Muscle of arm (tissue), 14 donors: ENCODE measurements at places on chromosomes 4 and X. TPM values are rescaled to one million over a fixed set of nuclear protein-coding genes. Genes with fewer than 3 reads are reported as not detected.

The TMPRSS11D gene
- polyA plus RNA-seq, result 0.35 TPM

The SPANXN3 gene
- not detected for polyA plus RNA-seq

The MAGEC3 gene
- not detected for polyA plus RNA-seq

- no peak for DNase-seq
Measured at GRCh38 chr4:132417220-132417619, 731.9 kb upstream of the PCDH10 start.

- DNase-seq, result peak; percentile 0
Measured at GRCh38 chrX:133045986-133046385, 50.9 kb downstream of the USP26 start.
